Stimulated activated CD4-positive, alpha-beta T cell treated with anti-CD3 and anti-CD28 coated beads, Interleukin-1b, Interleukin-23, amount 100 ng/mL, for 1 hour (primary cell): ENCODE measurements at places on chromosomes 12 and 14.
A peak's percentile ranks its signal among the peaks of the same experiment; 100 is the strongest.

DNA sequence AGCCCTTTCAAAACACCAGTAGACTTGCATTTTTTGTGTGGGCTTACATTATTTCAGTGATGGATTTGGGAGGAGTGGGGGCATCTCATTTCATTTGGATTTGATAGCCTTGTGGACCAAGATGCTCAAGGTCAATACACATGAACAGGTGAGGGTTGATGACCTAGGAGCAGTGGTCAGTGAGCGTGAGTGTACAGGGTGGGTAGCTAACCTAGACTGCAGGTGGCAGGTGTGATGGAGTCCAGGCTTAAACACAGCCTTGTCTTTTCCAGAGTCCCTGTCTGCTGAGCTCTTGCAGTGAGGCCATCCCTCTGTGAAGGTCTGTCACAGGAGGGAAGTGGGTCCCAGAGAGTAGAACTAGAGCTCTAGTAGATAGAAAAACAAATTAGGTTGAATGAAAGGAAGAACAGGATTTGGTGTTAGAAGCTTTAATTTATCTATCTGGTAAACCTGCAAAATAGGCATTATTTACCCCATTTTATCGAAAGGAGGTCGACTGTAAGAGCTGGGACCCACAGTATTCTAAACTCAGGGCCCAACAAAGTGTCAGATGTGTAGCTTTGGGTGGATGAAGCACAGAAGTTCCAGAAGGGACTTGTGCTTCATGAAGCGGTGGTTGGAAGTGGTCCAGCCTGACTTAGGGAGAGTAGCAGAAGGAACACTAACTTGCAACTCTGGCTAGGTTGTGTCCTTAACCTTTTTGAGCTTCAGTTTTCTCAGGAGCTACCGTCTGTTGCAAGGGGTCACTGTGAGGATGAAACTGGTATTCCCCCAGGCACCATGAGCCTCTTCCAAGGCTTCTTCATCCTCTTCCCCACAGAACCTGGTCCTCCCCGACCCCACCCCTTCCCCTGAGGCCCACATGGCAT is 18.2 kb downstream of the RPS6KL1 start:
- no peak for DNase-seq

- no peak for DNase-seq
Observed at GRCh38 chr12:111693818-111694217, 8.0 kb downstream of the ACAD10 start.

DNA sequence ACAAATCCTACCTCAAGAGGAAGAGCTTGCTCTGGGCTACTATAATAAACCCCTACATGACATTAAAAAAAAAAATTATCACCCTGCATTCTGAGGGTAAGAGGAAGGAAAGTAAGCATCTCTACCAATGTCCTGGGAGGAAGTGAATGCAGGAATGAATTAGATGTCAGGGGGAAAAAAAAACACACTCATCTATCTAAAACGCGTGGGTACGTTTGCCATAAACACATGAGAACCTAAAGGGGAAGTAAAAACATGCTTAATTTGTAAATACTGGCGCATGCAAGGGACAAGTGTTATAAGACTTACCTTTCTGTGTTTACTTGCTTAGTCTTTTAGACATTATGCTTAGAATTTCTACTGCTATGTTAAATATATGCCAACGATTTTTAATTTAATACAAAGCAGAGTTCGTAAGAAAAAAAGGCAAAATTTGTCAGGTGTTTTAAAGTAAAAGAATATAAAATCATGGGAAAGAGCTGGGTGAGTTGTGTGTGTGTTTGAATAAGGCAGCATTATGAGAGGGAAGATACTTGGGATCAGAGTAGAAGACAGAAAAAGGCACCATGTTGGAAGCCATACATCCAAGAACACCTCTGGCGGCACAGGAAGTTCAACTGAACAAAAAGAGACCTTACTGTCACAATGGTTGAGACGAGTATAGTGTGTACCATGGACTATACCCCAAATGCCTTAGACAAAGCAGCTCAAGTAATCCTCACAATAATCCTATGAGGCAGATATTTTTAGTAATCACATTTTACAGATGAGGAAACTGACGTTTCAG is 1.5 kb downstream of the TMED8 start:
- DNase-seq, result no peak

- DNase-seq, result no peak
Observed at GRCh38 chr12:7951671-7952070, 15.7 kb upstream of the SLC2A3 start.

DNA sequence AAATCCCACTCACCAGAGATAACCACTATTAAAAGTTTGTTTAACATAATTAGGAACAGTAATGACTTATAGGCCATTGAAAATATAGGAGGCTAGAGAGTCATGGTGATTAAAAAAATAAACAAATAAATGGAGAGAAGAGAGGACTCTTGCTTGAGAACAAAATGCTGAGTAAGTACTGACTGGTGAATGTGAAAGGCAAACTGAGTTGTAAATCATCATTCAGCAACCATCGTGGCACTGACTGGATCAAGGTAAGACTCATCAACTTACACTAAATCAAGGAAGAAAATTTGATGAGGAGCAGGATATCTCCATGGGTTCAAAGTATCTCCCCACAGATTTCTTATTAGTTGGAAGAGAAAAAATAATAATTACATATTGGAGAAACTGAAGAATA is 14.1 kb upstream of the YBX3 start:
- DNase-seq, result no peak

DNA sequence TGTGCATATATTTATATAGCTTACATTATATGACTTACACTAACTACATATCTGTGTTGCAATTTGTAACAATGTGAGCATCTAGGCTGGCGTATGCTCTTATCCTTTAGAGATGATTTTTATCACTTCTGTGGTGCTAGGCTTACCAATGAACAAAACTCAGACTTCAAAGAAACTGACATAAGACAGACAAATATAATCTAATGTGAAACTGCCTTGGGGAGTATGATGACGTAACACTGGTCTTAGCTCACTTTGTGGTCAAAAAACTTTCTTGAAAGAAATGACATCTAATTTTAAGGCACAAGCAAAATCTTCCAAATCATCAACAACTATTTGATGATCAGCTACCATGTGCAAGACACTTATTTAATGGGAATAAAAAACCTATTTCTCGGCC is 50.0 kb downstream of the SOX5 start:
- no peak for DNase-seq

GRCh38 chr12:74980510-74980909 is 229.1 kb downstream of the KCNC2 start:
- no peak for DNase-seq

GRCh38 chr14:94368956-94369355 is 19.4 kb downstream of the SERPINA1 start:
- no peak for DNase-seq

- DNase-seq, result no peak
Observed at GRCh38 chr14:60573943-60574495, 65.1 kb downstream of the SIX6 start.

DNA sequence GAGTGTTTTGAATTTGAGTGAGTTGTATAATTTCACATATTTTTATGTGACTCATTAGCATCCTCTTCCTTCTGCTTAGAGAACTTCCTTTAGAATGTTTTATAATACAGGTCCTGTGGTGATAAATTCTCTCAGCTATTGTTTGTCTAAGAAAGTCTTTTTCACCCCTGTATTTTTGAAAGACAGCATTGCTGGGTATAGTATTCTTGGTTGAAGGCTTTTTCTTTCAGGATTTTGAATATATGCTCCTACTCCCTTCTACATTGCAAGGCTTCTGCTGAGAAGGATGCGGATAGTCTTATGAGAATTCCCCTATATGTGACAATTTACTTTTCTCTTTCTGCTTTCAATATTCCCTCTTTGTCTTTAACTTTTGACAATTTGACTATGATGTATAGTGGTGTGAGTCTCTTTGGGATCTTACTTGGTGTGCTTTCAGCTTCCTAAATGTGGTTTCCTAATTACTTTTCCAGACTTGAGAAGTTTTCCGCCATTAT is 118.9 kb upstream of the HMGA2 start:
- no peak for DNase-seq

GRCh38 chr14:71749613-71750238 is 182.5 kb upstream of the RGS6 start:
- DNase-seq, result no peak

- DNase-seq, result no peak
Observed at GRCh38 chr14:95398630-95399547, 79.2 kb upstream of the CLMN start.

DNA sequence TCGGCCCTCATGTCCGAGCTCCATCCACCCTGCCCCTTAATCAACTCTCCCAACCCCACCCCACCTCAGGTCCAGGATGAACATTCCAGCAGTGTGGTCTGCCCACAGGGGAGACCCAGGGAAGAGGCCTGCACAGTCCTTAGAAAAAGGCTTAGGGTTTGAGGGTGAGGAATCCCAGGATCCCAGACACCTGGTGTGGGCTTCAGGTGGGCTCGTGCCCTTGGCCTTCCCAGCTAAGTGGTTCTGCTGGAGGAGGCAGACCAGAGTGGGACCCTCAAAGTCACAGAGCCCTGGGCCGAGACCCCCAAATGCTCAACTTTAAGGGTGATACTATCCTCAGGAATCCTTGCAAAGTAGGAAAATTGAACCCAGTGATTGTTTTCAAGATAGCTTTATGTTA is 25.4 kb upstream of the PPP2R5C start:
- no peak for DNase-seq

DNA sequence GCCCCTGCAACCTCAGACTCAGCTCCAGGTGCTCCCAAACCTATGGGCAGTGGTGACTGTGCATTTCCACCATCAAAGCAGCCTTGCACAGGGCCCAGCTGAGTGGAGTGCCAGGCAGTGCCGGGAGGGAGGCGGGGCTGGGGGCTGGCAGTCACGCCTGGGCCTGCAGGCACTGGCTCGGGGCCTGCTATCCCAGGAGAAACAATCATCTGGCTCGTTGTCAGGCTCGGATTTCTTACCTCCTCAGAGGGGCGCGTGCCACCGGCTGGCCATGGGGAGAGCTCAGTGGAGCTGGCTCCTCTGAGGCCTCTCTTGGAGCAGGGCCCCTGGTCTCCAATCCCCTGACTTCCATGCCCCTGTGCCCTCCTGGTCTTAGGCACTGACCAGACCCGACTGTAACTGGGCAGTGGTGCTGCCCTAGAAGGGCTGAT is 20.2 kb upstream of the PPP1R13B start:
- no peak for DNase-seq

DNA sequence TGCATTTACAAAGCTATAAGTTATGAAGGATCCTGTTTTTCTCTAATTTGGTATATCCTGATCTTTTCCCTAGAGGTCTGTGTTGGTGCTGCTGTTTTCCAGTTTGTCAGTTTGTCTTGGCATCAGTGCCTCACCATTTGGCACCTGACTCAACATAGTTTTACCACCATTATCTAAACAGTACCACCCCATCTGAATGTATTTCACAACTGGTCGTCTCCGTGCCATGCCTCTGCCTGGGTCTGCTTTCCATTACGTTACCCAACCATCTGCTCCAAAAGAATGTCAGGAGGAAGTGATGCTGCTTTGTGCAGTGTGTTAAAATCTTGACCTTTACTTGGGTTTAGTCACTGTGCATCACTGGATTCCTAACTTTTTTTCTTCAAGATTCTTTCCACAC is 129.3 kb upstream of the RASSF8 start:
- DNase-seq, result no peak

DNA sequence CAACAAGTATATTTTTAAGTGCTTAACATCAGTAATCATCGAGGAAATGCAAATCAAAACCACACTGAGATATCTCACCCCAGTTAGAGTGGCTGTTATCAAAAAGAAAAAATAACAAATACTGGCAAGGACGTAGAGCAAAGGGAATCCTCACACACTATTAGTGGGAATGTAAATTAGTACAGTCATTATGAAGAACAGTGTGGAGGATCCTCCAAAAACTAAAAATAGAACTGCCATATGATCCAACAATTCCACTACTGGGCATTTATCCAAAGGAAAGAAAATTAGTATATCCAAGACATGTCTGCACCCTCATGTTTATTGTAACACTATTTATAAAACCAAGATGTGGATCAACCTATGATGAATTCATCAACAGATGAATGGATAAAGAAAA is 149.0 kb upstream of the PWP1 start:
- DNase-seq, result no peak

GRCh38 chr14:104891664-104892530 is 26.8 kb downstream of the CEP170B start:
- no peak for DNase-seq

DNA sequence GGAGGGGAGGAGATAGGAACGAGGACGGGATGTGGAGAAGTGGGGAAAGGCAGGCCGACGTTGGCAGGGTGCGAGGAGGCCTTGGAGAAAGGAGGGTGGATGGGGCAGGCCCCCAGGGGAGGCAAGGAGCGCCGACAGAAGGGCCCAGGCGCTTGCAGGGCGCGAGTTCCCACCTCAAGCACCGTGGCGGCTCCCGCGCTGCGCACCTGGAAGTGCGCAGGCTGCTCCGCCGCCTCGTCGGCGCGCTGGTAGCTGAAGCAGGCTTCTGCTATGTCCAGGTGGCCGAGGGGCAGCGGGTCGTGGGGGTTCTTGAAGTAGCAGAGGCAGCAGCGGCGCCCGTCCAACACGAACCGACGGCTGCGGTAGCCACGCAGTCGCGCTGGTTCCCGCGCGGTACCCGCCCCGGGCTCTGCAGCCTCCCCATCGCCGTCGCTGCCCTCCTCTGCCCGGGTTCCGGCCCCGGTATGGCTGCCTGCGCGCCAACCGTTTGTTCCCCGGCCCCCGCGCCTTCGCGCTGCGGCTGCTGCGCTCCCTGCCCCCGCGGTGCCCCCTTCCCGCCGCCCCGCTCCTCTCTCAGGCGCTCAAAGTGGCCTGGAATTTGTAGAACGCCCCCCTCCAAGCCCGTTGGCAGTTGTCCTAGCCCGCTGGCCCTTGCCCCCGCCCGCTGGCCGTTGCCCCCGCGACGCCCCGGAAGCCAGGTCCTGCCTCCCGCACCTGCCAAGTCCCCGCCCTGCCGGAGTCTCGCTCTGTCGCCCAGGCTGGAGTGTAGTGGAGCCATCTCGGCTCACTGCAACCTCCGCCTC is 1.1 kb upstream of the ACTR6 start:
- DNase-seq, result peak; percentile 41

- DNase-seq, result no peak
Observed at GRCh38 chr14:64012720-64013119, 159.9 kb downstream of the SYNE2 start.

GRCh38 chr14:45785240-45785639 is 532.2 kb upstream of the MIS18BP1 start:
- DNase-seq, result no peak

- DNase-seq, result no peak
Observed at GRCh38 chr12:31353750-31354708, 28.1 kb upstream of the SINHCAF start.

DNA sequence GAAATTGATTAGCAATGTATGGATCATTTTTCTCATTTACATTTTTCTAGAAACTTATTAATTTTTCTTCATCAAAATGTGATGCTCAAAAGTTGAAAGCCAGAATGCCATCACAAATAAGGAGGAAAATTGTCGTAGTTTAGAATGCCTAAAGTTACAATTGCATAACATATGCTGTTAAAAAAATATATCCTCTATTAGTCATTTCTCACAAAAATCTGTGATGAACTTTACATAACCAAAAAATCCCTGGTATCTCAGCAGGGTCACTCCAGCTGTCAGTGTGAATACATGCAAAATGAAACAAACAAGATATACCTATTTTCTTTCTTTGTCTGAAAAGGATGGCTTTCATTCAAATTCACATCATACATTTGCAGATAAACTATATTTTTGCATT is 358.9 kb downstream of the PAWR start:
- no peak for DNase-seq

GRCh38 chr14:37140176-37140575 is 32.2 kb downstream of the SLC25A21 start:
- DNase-seq, result no peak

GRCh38 chr12:66047411-66048021 is 83.0 kb downstream of the LLPH start:
- no peak for DNase-seq
